Naive thymus-derived CD8-positive, alpha-beta T cell (primary cell): ENCODE measurements at places on chromosomes 4 and X. TPM values are rescaled to one million over a fixed set of nuclear protein-coding genes. Genes with fewer than 3 reads are reported as not detected.

DNA sequence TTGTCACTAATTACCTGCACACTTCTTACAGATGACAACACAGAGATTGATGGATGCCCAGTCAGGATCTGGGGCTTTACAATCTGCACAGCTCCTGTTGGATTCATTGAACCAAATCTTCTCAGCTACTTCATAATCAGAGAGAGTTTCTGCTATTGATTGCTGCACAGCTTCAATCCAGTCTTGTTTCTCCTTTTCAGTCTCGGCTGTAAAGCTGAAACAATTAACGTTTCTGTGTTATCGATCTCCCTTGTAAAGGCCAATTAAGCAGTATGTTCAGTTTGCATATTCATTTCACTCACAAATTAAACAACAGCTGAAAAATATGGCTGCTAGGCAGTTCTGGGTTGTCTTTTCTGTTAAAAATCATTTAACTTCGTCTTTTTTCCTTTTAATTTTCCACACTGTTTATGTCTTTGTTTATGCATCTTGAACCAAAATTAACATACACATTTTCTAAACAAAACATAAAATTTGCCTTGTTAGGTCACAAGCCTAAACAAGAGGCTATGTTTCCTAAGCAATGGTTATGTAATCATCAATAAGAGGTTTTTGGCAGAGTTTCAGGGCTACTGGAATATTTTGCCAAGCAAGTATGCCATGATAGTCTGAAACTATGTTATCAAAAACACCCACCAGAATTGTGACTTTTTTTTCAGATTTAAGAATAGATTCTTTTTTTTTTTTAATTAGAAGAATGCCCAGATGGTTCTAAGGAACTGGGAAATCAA lies 79.2 kb downstream of the ARAP2 start:
- H3K27me3 ChIP-seq: no peaks in the 10 kb centered on the region
- no peaks in the 10 kb centered on the region for H3K4me1 ChIP-seq
- H3K4me3 ChIP-seq: no peak overlapping the region
- no peak overlapping the region for H3K27ac ChIP-seq
- H3K36me3 ChIP-seq: peaks cover 18% of the 10 kb centered on the region

- peak overlapping the region; percentile 97 for H3K27ac ChIP-seq
- DNase-seq: peak; percentile 71
- no peaks in the 10 kb centered on the region for H3K27me3 ChIP-seq
- H3K4me3 ChIP-seq: peak overlapping the region; percentile 81
- peaks cover 49% of the 10 kb centered on the region for H3K4me1 ChIP-seq
Observed at GRCh38 chr4:40316782-40317635, 18.1 kb upstream of the CHRNA9 start.

GRCh38 chr4:110224812-110225211 lies 26.4 kb upstream of the ELOVL6 start:
- no peak overlapping the region for H3K4me3 ChIP-seq
- peaks cover 4% of the 10 kb centered on the region for H3K36me3 ChIP-seq
- no peaks in the 10 kb centered on the region for H3K4me1 ChIP-seq
- H3K27me3 ChIP-seq: no peaks in the 10 kb centered on the region

DNA sequence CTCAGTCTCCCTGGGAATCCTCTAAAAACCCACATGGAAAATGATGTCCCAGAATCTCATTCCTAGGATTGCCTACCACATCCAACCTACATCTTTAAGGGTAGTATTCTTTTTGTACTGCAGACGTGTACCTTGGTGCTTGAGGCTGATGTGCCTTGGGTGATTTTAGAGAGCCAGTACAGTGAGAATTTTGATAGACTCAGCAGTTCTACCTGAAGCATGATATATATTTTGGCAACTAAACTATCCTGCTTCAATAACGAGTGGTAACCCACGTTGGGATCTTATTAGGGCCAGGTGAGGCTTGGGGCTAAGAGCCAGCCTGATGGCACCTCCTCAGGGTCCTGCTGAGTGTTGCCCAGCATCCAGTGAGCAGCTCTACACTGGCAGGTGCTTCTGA lies 140.4 kb downstream of the ZNF518B start:
- H3K27me3 ChIP-seq: no peaks in the 10 kb centered on the region
- H3K4me3 ChIP-seq: no peak overlapping the region
- H3K27ac ChIP-seq: no peak overlapping the region

DNA sequence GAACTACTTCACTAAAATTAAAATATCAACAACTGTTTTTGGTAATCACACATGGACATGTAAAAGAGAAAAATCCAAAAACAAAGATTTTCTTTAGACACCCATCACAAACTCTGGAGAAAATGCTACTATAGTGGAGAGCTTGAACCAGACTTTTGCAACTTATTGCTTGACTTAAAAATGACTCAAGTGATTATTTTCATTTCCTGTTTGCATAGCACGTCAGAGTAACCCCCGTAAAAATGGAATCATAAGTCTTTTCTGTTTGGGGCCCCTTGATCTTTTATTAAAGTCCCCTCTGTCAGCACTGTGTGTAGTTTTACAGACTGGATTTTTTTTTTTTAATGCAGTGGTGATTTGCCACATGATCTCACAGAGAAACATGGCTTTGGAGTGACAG lies 79.5 kb downstream of the PRKG2 start:
- no peak overlapping the region for H3K4me3 ChIP-seq
- no peaks in the 10 kb centered on the region for H3K36me3 ChIP-seq
- no peak overlapping the region for H3K27ac ChIP-seq
- H3K27me3 ChIP-seq: peaks cover 2% of the 10 kb centered on the region

GRCh38 chrX:68666580-68666979 lies 19.1 kb downstream of the STARD8 start:
- no peak overlapping the region for H3K4me3 ChIP-seq
- H3K36me3 ChIP-seq: no peaks in the 10 kb centered on the region
- peaks cover 4% of the 10 kb centered on the region for H3K27me3 ChIP-seq
- no peak for DNase-seq
- no peak overlapping the region for H3K27ac ChIP-seq

HS3ST1 gene
- total RNA-seq: 0.86 TPM

EGFL6 gene
- not detected for total RNA-seq

MYL5 gene
- 35.6 TPM for total RNA-seq

GAGE1 gene
- not detected for total RNA-seq

ETDC gene
- not detected for total RNA-seq

ALAS2 gene
- total RNA-seq: not detected
